ENCODE measurements at places on chromosomes 2 and 18.

DNA sequence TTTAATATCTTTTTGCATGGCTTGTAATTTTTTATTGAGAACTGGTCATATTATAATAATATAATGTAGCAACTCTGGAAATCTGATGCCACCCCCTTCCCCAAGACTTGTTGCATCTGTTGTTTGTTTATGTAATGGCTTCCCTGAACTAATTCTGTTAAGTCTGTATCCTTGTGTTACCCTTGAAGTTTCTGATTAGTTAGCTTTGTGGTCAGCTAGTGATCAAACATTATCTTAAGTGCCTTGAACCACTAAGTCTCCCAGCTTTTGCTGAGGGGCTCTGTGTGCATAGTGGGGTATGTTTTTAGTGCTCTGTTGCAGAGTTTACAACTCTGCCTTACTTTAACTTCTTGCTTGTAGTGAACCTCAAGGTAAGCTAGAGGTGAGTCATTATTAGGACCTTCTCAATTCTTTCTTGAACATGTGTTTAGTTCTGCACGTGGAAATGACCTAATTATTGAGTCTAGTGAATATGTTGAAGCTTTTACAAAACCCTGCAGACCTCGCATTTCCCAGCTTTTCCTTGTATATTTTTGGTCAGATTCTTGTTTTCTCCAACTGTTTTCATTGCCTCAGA is 24.8 kb downstream of the SMCHD1 start:
- DNase-seq: no peak

- no peak for DNase-seq
These were observed 157.9 kb downstream of the PXDN start for GRCh38 chr2:1586251-1586922.

DNA sequence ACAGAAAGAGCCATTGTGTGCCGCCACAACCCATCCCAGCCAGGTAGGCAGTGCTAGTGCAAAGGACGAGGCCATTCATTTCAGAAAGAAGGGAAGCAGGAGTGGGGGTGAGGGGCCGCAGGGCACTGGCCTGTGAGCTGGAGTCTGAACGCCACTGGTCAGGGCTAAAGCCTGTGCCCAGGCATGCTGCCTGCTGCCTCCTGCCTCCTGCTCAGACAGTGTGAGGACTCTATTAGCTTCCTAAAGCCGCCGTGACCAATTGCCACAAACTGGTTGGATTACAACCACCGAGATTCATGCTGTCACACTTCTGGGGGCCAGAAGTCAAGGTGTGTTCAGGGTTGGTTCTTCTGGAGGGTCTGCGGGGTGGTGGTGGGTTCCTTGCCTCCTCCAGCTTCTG is 21.2 kb downstream of the ACKR3 start:
- DNase-seq: no peak

- DNase-seq: no peak
These were observed 7.1 kb downstream of the KCNF1 start for GRCh38 chr2:10918661-10919409.

GRCh38 chr2:113012436-113013335 is 7.4 kb downstream of the IL36A start:
- DNase-seq: no peak

GRCh38 chr2:57943315-57943714 is 103.3 kb upstream of the VRK2 start:
- DNase-seq: no peak

DNA sequence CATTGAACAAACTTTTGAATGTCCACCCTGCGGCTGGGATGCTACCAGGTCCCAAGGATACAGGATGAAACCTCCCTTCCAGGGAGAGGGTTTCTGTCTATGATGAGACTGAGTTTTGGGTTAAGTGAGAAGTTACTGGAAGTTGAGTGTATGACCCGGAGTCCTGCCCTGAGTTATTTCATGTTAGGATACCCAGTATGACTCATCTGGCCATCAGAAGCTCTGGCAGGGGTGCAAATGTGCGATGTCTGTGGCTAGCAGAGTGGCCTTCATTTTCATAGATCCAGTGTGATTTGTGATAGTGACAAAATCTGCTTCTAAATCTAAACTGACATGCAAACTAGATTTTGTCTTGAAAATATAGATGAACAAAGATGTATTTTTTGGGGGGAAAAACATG is 55.3 kb downstream of the KCTD1 start:
- no peak for DNase-seq

- DNase-seq: no peak
These were observed 94.0 kb downstream of the MYCN start for GRCh38 chr2:16034151-16034974.

DNA sequence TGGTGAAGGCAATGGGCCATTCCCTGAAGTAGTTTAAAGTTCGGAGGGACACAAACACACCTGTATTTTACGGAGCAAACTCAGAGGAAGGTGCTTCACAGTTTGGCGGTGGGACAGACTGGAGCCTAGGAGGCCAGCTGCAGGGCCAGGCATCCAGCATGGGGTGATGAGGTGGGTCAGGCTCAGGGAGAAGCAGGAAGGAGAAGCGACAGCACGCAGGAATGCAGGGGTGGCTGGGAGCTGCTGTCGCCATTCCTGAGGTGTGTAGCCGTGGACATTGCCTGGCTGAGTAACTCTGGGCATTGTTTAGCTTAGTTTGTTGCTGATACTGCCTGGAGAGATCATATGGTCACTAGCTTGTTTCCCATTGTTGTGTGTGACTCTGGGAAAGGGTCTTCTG is 35.8 kb upstream of the METTL21A start:
- no peak for DNase-seq

- DNase-seq: no peak
These were observed 949.3 kb downstream of the BCL11A start for GRCh38 chr2:59604123-59604522.

GRCh38 chr2:188291617-188292347 is at the start of gene GULP1:
Gene GULP1 (plus strand): TSS chr2:188291874. CDS start chr2:188477703, 185,829 bp downstream.
- no peak for DNase-seq

Data from stimulated activated CD8-positive, alpha-beta memory T cell treated with anti-CD3 and anti-CD28 coated beads, Interleukin-4, amount 100 ng/mL, for 4 hours (primary cell).